RPMI7951 (cell line): ENCODE measurements at places on chromosomes 12 and 14.
A peak's percentile ranks its signal among the peaks of the same experiment; 100 is the strongest.

GRCh38 chr12:98280152-98280551 lies 235.2 kb upstream of the TMPO start:
- no peak for DNase-seq

DNA sequence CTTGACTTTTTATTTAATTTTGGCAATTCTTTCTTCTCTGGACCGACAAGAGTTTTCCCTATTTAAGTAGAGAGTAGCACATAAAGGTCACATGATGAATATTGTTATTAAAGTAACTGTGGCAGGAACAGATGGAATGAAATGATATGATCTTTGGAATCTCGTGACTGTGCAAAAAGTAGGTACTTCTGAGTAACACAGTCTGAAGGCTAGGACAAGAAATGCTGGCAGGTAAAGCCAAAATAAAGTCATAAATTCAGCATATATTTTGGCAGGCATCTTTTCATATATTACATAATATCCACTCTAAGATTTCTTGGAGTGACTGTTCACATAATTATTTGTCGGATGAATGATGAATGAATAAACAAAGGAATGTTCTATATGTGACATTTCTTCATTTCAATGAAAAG lies 121.4 kb downstream of the EFCAB11 start:
- DNase-seq: no peak

DNA sequence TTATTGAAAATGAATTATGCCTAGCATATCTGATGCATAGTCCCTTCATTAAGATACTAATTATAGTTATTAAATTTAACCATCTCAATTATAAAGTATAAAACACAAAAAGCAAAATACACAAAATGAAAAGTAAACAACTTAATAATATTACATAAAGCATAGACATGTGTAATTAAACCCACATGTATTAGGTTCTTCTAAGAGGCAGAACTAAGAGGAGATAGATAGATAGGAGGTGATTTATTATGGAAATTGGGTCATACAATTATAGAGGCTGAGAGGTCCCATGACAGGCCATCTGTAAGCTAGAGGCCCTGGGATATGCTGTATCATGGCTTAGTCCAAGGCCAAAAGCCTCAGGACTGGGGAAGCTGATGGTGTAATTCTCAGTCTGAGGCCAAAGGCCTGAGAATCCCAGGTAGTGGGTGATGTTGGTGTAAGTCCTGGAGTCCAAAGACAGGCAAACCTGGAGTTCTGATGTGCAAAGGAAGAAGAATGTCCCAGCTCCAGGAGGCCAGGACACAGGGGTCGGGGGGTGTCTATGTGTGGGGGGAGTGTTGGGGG lies 953.3 kb downstream of the TRHDE start:
- DNase-seq: no peak

- peak; percentile 75 for DNase-seq
These were observed 471 bp downstream of the XPOT start for GRCh38 chr12:64404470-64405256.
